HFFc6 (cell line): ENCODE measurements at places on chromosomes 6 and 20.

- no peak for DNase-seq
Observed at GRCh38 chr20:23335521-23335920, 15.1 kb upstream of the NXT1 start.

- DNase-seq, result no peak
Observed at GRCh38 chr6:157861814-157862213, 38.8 kb downstream of the SNX9 start.

- DNase-seq, result no peak
Observed at GRCh38 chr6:84332139-84333034, 104.9 kb upstream of the CEP162 start.

GRCh38 chr20:34301587-34302311 lies 1.4 kb downstream of the AHCY start:
- DNase-seq, result no peak

DNA sequence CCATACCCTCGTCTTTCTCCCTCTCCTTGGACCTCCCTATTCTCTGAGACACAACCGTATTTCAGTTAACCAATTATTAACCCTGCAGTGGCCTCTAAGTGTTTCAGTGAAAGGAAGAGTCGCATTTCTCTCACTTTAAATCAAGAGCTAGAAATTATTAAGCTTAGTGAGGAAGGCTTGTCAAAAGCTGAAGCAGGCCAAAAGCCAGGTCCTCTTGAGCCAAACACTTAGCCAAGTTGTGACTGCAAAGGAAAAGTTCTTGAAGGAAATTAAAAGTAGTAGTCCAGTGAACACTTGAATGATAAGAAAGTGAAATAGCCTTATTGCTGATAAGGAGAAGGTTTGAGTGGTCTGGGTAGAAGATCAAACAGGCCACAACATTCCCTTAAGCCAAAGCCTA lies 58.3 kb downstream of the SNX9 start:
- DNase-seq, result no peak

- DNase-seq, result no peak
Observed at GRCh38 chr20:56765172-56766073, 136.3 kb downstream of the TFAP2C start.

- no peak for DNase-seq
Observed at GRCh38 chr20:35539756-35540212, 2.1 kb upstream of the ERGIC3 start.
